ENCODE measurements at places on chromosomes 2 and 18.

DNA sequence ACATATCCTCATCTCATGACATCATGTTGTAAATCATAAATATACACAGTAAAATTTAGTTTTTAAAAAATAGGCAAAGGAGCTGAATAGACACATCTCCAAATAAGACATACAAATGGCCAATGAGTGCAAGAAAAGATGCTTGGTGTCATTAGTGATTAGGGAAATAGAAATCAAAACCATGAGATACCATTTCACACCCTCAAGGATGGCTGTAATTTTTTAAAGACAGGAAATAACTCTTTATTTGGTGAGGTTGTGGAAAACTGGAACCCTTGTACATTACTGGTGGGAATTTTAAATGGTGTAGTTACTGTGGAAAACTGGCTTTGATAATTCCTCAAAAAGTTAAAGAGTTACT is 141.6 kb downstream of the PTRHD1 start:
- DNase-seq = no peak

- DNase-seq = no peak
Observed at GRCh38 chr18:55214534-55214933, 255.3 kb upstream of the CCDC68 start.

DNA sequence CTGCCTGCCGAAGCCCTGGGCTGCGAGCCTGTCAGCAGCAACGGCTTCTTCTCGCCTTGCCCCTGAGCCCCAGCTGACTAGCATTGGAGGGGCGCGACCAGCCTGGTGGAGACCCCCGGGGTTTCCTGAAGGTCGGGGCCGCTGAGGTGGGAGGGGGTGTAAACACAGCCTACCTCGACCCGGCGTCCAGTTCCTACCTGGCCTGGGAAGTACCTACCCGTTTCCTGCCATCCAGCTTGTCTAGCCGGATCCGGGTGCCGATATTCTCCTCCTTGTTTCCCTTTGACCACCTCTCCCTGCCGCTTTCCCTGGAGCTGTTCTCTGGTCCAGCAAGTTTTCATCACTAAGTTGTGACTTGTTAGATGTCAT is 511 bp downstream of the MOB4 start:
- DNase-seq = no peak

- no peak for DNase-seq
Observed at GRCh38 chr2:159716857-159717256, 4.6 kb downstream of the MARCHF7 start.

DNA sequence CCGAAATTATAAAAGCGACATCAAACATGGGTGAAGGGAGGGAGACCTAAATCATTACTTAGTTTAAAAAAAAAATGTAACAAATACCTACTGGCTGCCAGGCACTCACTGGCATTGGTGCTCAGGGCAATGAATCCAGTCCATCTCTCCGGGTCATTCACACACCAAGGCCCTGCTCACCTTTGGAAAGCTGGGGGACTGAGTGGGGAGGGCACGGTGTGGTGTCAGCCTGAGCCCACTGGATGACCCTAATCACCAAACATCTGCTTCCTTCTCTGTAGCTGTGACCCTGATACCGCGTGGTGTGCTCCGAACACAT is 336 bp upstream of the DDX1 start:
- no peak for DNase-seq

DNA sequence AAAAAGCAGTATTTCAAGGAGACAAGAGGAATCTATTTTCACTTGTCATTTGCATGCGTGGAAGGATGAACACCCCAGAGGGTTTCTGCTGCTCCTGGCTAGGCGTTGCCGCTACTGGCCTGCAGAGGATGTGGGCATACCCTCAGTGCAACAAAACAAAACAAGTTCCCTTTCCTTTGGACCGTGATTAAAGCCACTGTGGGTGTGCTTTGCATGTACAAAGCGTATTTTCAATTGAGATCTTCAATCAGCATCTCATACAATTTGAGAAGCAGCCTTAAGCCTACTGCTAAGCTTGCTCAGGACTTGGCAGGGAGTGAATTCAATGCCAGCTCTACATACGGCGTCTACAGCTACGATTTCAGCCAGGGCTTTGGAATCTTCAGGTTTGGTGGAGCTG is 298.4 kb downstream of the LPIN1 start:
- DNase-seq = no peak

GRCh38 chr2:180520921-180521581 is 459.4 kb upstream of the UBE2E3 start:
- DNase-seq = no peak

GRCh38 chr2:158835431-158835830 is 40.3 kb downstream of the DAPL1 start:
- no peak for DNase-seq

DNA sequence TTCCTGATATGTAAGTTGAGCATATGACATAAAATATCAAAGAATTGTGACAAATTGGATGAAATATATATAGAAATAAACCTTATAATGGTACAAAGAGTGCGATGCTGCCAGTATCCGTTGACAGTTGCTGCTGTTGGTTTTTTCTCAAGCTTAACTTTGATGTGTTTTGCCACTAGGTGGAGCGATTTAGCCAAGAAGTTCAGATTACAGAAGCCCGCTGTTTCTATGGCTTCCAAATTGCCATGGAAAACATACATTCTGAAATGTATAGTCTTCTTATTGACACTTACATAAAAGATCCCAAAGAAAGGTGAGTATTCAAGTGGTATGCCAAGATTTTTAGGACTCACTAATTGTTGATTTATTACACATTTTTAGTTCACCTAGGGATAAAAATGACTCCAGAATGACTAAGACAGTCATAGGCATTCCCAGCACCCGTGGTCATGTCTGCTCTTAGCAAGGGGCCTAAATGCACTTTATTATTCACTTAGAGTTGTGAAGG is 2.1 kb downstream of the RRM2 start:
- DNase-seq = no peak

DNA sequence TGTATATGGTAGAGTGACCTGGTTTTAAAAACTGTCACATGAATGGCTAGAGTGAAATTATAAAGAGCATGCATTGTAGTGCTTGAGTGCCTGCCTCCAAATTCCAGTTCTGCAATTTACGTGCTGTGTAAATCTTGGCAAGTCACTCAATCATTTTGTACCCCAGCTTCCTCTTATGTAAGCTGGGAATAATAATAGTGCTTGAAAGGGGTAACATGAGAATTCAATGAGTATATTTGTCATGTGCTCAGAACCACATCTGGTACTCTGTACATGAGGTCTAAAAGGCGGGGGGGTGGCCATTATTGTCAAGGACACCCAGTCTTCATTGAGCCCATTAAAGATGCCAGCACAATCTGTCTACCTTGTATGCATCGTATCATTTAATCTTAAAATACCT is 214.8 kb downstream of the MC4R start:
- DNase-seq = no peak

- no peak for DNase-seq
Observed at GRCh38 chr18:79931475-79931874, 20.0 kb downstream of the SLC66A2 start.

DNA sequence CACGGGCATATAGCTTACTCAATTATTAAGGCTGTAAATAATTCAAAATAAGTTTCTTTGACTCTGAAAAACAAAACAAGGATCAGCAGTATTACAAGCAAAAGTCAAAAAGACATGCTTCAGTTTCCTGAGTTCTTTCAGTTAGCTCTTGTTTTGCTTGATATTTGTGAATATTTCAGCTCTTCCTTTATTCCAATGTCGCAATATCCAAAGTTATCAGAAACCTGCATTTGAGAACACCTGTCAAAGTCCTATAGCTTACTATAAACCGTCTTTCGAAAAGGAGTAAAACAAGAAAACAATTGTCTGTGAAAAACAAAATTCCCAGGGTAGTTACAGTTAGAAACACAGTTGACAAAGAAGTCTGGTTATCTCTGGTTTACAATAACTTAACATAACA is 14.7 kb downstream of the CYP27A1 start:
- DNase-seq = no peak

Data from cerebellar nuclear complex (tissue), 1 donor.